Colonic mucosa (tissue), 4 donors: ENCODE measurements at places on chromosomes 3 and 15. TPM values are rescaled to one million over a fixed set of nuclear protein-coding genes. Genes with fewer than 3 reads are reported as not detected.

DNA sequence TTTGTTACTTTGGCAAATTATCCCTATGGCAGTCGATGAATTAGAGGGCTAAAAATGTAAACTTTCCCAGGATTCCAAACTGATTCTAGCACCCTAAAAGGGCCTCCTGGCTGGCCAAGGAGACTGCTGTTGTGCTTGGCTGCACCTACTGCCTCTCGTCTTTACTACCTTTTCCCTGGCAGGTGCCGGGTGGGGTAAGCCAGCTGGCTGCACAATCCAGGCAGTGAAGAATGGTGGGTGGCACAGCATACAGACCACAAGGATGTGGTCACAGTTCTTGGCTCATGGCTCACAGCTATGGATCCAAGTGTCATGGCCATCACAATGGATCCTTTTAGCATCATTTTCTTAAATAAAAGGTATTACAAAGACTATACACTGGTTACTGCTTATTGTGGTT lies 20.7 kb upstream of the SLC25A26 start:
- DNase-seq: no peak

LAMB2 gene
- 83.5 TPM for total RNA-seq

CKMT1A gene
- total RNA-seq: 204 TPM

DNA sequence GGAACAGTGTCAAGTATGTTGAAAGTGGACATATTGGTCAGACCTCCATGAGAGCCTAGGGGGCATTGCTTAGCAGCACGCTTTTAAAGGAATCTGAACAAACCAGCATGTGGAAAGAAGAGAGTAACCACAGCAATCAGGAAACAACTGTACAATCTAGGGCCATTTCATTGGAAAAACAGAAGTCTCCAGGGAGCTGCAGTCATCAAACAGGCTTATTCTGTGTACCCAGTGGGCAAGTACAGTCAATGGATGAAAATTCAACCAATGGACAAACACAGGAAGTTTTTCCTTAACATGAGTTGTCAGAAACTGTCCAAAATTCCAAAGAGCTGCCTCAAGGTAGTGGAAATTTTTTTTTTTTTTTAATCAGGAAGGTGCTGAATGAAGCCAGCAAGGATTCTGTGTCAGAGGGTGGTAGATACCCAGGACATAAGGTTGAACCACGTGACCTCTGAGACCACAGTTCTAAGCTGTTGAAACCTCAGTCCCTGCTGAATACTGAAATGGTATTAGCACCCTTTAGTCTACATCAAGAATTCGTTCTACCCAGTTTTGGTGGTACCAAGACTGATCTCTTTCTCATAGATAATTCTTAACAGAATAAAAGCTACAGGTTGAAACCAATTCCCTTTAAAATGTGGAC lies 4.4 kb upstream of the DLG1 start:
- DNase-seq: no peak

GOLGA6L7 gene
- total RNA-seq: not detected
